ENCODE measurements at places on chromosomes 6 and 20.
A peak's percentile ranks its signal among the peaks of the same experiment; 100 is the strongest.

GRCh38 chr20:17650301-17651128 is 31.5 kb downstream of the RRBP1 start:
- ATAC-seq: no peak

GRCh38 chr6:117359581-117359980 is 66.2 kb downstream of the ROS1 start:
- no peak for ATAC-seq

DNA sequence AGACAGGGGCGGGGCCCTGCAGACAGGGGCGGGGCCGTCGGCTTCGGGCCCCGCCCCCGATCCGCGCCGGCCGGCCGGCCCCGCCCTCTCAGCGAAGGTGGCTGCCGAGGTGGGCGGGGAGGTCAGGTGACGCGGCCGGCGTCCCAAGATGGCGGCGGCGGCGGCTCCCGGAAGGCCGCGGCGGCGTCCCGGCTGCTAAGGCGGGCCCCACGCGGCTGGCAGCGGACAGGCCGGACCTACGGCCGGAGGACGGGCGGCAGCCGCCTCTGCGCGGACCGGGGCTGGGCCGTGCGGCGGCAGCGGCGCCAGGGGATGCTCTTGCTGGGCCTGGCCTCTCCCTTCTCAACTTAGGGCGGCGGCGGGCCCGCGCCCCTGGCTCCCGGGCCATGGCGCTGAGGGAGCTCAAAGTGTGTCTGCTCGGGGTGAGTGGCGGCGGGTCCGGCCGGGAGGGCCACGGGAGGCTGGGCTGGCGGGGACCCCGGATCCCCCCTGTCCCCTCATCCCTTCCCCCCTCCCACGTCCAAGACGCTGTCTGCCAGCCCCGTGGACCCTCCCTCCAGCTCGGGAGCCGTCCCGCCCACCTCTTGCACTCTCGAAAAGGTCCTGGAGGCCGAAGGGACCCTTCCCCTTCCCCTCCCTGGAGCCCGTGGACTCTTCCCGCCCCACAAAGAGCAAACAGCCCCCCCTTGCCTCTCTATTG is at the start of gene RAB22A:
Gene RAB22A (plus strand): TSS at position 125 of the 700 bp plus-strand sequence. CDS start 262 bp downstream, at position 387.
- peak; percentile 85 for ATAC-seq

DNA sequence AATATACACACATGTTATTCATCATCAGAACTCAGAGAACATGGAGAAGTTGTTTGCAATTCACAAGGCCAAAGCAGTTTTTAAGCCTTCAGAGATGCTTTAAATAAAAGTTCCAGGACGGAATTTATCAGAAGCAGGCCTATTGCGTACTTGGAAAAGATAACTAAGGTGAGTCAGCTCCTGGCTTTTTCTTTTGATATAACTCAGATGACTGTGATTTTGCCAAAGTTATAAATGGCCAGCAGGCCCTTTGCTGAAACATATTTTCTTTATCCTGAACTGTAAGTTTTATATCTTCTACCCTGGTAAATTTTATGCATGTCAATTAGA is 55.0 kb upstream of the PLCB1 start:
- ATAC-seq: peak; percentile 78

DNA sequence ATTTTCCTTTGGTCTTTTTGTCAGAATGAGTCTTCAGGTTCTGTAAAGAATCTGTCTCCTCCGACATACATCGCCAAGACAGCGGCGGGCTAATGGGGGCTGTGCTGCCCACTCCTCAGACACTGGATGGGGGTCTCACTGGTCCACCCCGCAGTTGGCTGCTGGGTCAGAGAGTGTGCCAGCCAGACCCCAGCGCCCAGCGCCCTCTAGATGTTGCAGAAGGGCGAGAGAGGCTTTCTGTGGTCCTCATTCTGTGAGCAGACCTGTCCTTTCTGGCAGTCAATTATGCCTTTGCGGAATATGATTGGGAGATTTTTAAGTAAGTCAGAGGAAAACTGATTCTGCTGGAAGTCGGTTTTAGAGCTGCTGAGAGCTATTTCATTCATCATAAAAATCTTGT is 7.8 kb upstream of the CCR6 start:
- no peak for ATAC-seq

DNA sequence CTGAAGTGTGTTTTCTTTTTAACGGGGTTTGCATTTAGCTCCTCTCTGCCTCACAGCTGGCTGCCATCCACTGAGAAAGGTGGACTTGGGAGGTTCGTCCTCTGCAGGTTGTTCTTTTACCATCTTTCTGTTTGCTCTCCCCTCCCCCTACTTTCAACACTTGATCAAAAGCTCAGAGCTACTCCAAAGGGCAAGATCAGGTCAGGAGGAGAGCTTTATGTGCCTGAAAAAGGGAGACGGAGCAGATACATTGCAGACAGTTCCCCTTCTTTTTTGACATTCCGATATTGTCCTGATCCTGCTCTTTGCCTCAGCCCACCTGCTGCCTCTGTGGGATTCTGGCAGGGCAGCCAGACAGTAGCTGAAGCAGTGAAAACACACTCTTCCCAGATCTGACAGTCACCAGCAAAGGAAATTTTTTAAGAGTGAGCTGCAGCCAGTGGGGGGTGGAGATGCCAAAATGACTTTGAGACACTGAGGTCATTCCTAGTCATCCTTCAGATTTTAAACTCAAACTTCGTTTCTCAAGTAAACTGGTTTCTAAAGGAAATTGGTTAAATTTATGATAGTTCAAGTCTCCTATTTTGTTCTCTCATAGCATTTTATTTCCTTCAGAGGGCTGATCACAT is 26.5 kb downstream of the SMLR1 start:
- peak; percentile 67 for ATAC-seq

- no peak for ATAC-seq
Observed at GRCh38 chr20:21021472-21021790, 84.7 kb downstream of the LINC00237 start.

DNA sequence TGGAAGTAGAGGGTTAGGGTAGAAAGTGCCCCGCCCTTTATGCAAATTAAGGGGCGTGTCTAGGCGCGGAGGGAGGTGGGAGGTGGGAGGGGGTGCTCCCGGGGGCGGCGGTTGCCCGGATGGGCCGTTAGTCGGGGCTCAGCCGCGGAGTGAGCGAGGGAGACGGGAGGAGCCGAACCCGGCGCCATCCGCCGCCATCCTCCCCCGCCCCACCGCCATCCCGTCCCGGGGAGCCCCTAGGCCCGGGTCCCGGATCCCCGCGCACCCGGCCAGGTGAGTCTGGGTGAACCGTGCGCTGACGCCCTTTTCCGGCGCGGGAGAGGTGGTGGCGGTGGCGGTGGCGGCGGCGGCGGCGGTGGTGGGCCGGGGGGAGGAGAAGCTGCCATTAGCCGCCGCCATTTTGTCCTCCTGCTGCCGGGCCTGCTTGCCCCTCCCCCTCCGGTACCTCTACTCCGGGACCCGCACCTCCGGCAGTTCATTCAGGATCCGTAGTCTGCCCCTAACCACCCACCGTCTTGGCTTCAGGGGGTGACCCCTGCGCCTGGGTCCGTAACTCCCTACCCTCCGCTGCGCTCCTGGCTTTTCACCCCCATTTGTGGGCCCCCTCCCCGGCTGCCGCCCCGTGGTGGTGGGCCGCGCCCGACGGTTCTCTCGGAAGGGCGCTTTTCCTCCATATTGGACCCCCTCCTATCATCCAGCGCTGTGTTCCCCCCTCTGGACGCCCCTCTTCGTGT is at the start of gene PRRC2A:
Gene PRRC2A (plus strand): TSS at position 130 of the 734 bp plus-strand sequence. CDS start 2,075 bp downstream, outside the sequence.
- ATAC-seq: peak; percentile 80

DNA sequence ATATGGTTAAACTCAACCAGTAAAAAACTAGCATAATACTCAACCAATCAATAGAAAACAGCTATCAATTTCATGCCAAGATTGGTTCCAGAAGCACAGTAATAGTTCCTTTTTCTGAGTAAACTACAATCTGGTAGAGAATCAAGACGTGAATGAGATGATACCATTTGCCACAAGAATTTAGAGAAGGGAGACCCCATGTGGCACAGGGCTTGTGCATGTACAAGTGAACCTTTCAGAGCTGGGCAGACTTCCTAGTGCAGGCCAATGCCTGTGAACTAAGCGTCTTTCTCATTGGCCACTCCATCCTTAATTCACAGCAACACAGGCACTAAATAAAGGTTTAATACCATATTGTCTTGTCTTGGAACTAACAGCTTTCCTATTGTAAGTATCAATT is 213.5 kb downstream of the RFPL4B start:
- no peak for ATAC-seq

GRCh38 chr20:57592263-57593092 is 27.7 kb downstream of the ZBP1 start:
- no peak for ATAC-seq

GRCh38 chr6:138012682-138013081 is 94.5 kb downstream of the PERP start:
- ATAC-seq: no peak

DNA sequence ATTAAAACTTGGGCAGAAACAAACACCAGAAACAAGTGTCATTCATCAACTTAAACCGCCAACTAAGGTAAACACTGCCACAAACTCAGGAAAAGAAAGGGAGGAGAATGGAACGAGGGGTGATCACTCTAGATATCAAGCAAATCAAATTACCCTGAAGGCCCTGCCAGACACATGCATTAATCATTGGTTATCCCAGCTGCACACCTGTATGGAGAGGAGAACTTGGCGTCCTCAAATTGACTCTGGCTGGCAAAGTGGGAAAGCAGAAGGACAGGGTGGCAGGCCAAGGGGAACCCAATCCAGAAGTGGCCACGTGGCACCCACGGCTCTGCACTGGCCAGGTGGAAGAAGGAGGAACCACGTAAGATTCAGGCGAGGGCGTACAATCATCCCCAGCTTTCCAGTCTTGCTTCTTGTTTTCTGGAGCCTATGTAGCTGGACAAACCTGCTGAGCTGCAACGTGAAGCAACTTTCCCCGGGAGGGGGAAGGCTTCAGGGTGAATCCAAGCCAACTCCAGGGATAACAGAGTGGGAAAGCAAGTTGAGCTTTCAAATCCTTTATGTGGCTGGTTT is 156.2 kb upstream of the JARID2 start:
- ATAC-seq: no peak

- ATAC-seq: no peak
Observed at GRCh38 chr6:148044261-148044751, 298.3 kb upstream of the SASH1 start.

- no peak for ATAC-seq
Observed at GRCh38 chr20:17921774-17922173, 46.8 kb downstream of the SNX5 start.

GRCh38 chr20:55322745-55323144 is 682.6 kb downstream of the CBLN4 start:
- no peak for ATAC-seq

GRCh38 chr20:32441638-32442037 is 83.5 kb downstream of the ASXL1 start:
- no peak for ATAC-seq

- no peak for ATAC-seq
Observed at GRCh38 chr6:151002057-151002450, 136.6 kb downstream of the MTHFD1L start.

GRCh38 chr20:43442282-43442880 is 15.3 kb upstream of the SRSF6 start:
- ATAC-seq: peak; percentile 70

- ATAC-seq: peak; percentile 63
Observed at GRCh38 chr6:31203345-31203979, 33.0 kb upstream of the POU5F1 start.

GRCh38 chr6:24568683-24569082 is 73.9 kb downstream of the ALDH5A1 start:
- ATAC-seq: no peak

GRCh38 chr6:147508866-147509608 is 547 bp downstream of the SAMD5 start:
- ATAC-seq: no peak

DNA sequence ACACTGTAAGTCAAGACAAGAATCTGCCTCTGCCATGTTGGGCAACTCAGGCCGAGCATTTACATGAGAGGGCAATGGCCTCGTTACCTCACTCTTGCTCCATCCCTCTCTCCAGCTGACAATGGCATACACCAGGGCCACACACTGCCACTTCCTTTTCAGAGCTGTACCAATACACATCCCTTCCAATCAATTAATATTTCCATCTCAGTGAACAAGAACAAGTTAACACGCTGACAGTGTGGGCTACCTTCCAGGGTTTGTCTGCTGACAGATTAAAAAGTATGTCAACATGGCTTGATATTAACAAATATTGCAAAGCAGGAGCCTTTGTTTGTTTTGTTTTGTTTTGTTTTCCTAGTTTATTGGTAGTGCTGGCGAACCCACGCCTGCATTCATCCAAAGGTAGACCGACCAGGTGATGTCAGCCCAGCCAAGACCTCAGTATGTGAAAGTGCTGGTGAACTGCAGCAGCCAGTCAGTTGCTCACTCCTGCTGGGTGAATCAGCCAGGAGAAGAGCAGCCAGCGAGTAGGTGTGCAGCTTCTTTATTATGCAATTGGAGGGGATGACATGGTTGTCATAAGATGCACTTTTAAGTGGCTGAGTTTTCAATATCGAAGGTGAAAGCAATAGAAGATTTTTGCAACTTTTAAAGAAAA is 487.3 kb upstream of the JARID2 start:
- ATAC-seq: no peak

All from SK-N-SH treated with all-trans-retinoic acid at 6 μM for 48 hours (cell line).